ENCODE measurements at places on chromosomes 13 and 19.

GRCh38 chr13:51096131-51096530, 14.9 kb downstream of the C13orf42 start:
- no peak for DNase-seq
- no peaks in the 10 kb centered on the region for H3K27me3 ChIP-seq

DNA sequence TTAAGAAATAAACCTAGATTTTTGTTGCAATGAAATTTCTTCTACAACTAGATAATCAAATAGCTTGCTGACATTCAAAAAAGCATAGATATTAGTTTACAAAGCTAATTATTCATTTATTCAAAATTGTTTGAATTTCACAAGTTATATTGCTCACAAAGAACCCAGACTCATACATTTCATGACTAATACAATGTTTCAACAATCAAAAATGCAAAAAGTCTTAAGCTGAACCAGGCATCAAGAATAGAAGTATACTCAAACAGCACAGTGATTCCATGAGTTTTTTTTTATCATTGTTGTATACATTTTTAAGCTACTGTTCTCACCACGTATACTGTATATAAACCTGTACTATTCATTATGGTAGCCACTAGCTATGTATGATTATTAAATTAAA, 51.0 kb downstream of the DIAPH3 start:
- H3K4me3 ChIP-seq = no peak overlapping the region
- DNase-seq = no peak
- H3K4me1 ChIP-seq = no peaks in the 10 kb centered on the region
- H3K27me3 ChIP-seq = no peaks in the 10 kb centered on the region
- no peak overlapping the region for H3K27ac ChIP-seq

- no peak overlapping the region for H3K4me3 ChIP-seq
- H3K36me3 ChIP-seq = no peaks in the 10 kb centered on the region
- no peaks in the 10 kb centered on the region for H3K4me1 ChIP-seq
- no peak for DNase-seq
These were observed 139.1 kb downstream of the SLC7A1 start for GRCh38 chr13:29456419-29456818.

- DNase-seq = no peak
- H3K27ac ChIP-seq = no peak overlapping the region
- no peak overlapping the region for H3K4me3 ChIP-seq
- no peaks in the 10 kb centered on the region for H3K36me3 ChIP-seq
These were observed 116.3 kb downstream of the RAB20 start for GRCh38 chr13:110445183-110445582.

- H3K27me3 ChIP-seq = no peaks in the 10 kb centered on the region
- H3K27ac ChIP-seq = no peak overlapping the region
- H3K36me3 ChIP-seq = no peaks in the 10 kb centered on the region
- no peak for DNase-seq
These were observed 59.1 kb upstream of the RNF113B start for GRCh38 chr13:98236197-98236596.

- no peaks in the 10 kb centered on the region for H3K36me3 ChIP-seq
- H3K4me3 ChIP-seq = no peak overlapping the region
- H3K27ac ChIP-seq = no peak overlapping the region
- no peaks in the 10 kb centered on the region for H3K4me1 ChIP-seq
- H3K27me3 ChIP-seq = no peaks in the 10 kb centered on the region
These were observed 669.3 kb downstream of the LIG4 start for GRCh38 chr13:107545946-107546502.

DNA sequence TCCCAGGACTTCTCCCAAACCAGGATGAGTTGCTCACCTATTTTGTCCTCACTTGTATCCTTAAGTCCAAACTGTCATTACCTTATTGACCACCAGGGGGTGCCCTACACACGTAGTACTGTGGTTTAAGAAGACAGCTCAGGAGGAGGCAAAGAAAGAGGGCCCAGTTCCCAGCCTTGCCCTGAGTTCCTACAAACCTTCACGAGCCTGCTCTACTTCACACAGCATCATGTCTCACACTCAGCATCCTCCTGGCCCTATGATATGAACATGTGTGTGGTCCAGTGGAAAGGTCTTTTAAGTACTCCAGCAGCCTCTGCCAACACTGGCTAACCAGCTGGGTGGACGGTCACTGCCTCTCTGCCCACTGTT, 8.1 kb upstream of the ZNF784 start:
- peak overlapping the region; percentile 68 for H3K27ac ChIP-seq
- no peaks in the 10 kb centered on the region for H3K27me3 ChIP-seq
- no peaks in the 10 kb centered on the region for H3K36me3 ChIP-seq
- no peaks in the 10 kb centered on the region for H3K4me1 ChIP-seq

DNA sequence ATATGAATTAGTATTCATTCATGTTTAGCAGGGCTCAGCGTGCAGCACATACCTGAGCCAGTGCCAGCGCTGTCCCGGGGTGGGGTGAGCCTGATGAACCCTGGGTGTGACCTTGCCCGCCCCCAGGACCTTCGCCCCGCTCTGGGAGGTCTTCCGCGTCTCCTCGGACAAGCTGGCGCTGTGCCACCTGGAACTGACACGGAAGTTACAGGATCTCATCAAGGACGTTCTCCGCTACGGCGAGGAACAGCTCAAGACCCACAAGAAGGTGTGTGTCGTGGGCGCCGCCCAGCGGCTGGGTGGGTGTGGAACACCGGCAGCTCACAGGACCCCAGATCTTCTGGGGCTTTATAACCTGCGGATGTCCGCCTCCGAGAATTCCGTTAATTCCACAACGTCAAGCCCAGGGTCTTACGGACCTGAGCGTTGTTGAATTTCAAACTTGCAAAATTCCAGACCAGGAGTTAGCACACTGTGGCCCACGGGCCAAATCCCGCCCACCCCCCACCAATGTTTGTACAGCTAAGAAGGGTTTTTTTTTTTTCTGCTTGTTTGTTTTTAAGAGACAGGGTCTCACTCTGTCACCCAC, 15.4 kb downstream of the FCHO1 start:
- H3K4me3 ChIP-seq = peak overlapping the region; percentile 50
- no peaks in the 10 kb centered on the region for H3K4me1 ChIP-seq
- H3K27me3 ChIP-seq = no peaks in the 10 kb centered on the region
- H3K27ac ChIP-seq = no peak overlapping the region
- peak; percentile 70 for DNase-seq

DNA sequence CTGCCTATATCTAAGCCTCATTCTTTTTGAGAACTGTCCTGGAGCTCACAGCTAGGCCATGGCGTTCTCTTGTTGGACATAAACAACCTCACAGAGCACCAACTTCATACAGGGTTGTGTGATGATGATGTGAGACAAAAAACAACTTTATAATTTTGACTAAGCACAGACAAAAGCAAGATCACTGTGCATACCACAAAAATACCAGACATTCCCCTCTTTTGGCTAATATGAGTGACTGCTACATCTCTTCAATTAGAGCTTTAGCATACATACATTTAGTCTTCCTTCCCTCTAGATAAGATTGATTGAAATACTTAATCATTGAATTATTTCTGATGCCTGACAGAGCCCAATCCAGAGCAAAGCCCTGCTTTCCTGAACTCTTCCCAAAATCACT, 8.3 kb downstream of the MAB21L1 start:
- no peak for DNase-seq
- peaks cover 7% of the 10 kb centered on the region for H3K27me3 ChIP-seq
- no peak overlapping the region for H3K27ac ChIP-seq
- no peaks in the 10 kb centered on the region for H3K4me1 ChIP-seq

- H3K36me3 ChIP-seq = no peaks in the 10 kb centered on the region
- H3K4me1 ChIP-seq = no peaks in the 10 kb centered on the region
- no peak overlapping the region for H3K4me3 ChIP-seq
- H3K27ac ChIP-seq = no peak overlapping the region
- no peaks in the 10 kb centered on the region for H3K27me3 ChIP-seq
These were observed 86.2 kb downstream of the IRS2 start for GRCh38 chr13:109700176-109700575.

DNA sequence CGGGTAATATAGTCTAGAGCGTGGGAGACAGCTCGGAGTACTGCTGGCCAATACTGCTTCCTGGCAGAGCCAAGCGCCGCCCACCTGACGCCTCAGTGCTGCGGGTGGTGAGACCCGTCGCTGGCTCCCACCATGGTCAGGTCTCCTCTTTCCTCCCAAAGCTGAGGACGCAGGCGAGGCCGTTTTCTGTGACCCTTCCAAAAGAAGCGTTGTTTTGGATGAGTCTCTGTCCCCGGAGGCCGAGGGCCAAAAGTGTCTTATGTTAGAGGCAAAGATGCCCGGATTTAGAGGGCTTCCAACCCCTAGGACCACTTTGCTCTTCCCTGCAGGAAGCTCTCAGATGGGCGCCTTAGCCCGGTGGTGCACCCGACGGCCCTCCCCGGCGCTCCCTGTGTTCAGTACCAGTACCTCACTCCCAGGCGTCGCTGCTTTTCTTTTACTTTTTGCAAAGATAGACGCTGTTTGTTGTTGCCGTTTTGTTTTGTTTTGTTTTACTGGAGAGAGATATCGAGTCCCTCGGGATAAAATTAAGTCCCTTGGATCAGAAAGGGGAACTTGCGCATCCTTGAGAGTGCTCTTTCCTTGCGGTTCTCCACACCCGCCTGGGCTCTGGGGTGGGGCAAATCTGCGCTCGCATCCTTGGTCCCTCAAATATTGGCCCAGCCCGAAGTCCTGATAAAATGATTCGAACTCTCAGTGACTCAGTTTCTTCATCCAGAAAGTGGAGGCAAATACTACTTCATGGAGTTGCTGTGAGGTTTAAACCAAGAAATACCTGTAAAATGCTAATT, 7.0 kb downstream of the PDX1 start:
- no peaks in the 10 kb centered on the region for H3K27me3 ChIP-seq
- DNase-seq = no peak
- no peaks in the 10 kb centered on the region for H3K36me3 ChIP-seq
- no peaks in the 10 kb centered on the region for H3K4me1 ChIP-seq
- H3K4me3 ChIP-seq = no peak overlapping the region
- no peak overlapping the region for H3K27ac ChIP-seq

GRCh38 chr19:45439569-45440258, 16.0 kb upstream of the ERCC1 start:
- H3K27ac ChIP-seq = peak overlapping the region; percentile 97
- no peaks in the 10 kb centered on the region for H3K4me1 ChIP-seq
- H3K36me3 ChIP-seq = no peaks in the 10 kb centered on the region

DNA sequence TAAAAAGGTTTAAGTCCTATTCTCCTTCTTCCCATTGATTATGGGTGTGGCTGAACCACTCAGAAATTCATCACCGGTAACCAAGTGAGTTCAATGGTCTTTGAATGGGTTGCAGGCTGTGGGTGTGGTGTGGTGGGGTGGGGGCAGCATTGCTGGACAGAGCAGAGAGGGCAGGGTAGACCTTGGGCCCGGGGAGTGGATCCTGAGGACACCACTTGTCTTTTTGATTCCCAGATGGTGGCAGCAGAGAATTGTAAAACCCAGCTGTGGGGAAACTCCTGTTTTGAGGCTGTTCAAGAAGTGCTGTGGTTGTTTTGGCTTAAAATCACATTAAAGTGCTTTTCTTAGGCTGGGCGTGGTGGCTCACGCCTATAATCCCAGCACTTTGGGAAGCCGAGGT, 45.8 kb upstream of the RGCC start:
- DNase-seq = no peak
- H3K4me1 ChIP-seq = no peaks in the 10 kb centered on the region
- no peak overlapping the region for H3K4me3 ChIP-seq
- H3K27me3 ChIP-seq = no peaks in the 10 kb centered on the region
- no peaks in the 10 kb centered on the region for H3K36me3 ChIP-seq
- no peak overlapping the region for H3K27ac ChIP-seq

- no peaks in the 10 kb centered on the region for H3K27me3 ChIP-seq
- H3K4me3 ChIP-seq = no peak overlapping the region
- H3K27ac ChIP-seq = no peak overlapping the region
- H3K4me1 ChIP-seq = no peaks in the 10 kb centered on the region
These were observed 12.3 kb downstream of the TSSK6 start for GRCh38 chr19:19502808-19503602.

DNA sequence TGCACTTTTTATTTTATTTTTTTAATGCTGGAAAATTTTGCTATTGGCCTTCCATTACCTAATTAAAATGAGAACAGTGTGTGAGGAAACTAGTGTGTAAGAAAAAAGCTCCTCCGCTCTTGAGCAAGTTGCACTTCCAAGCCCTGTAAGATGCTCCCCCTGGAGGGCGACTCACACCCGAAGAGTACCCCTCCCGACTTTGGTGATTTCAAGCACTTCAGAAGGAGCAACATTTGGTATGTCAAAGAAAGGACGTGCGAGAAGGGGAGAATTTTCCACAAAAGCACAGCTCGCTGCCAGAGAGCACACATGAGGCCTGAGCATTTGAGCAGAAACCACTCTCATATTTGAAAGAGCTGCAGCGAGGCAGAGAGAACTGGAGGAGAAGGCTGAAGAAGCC, 504.4 kb downstream of the FGF9 start:
- no peaks in the 10 kb centered on the region for H3K4me1 ChIP-seq
- DNase-seq = no peak
- no peaks in the 10 kb centered on the region for H3K27me3 ChIP-seq
- H3K27ac ChIP-seq = no peak overlapping the region
- no peak overlapping the region for H3K4me3 ChIP-seq
- no peaks in the 10 kb centered on the region for H3K36me3 ChIP-seq

- no peak overlapping the region for H3K27ac ChIP-seq
- H3K36me3 ChIP-seq = no peaks in the 10 kb centered on the region
- no peak for DNase-seq
- H3K4me3 ChIP-seq = no peak overlapping the region
These were observed 8.0 kb upstream of the CCER2 start for GRCh38 chr19:38919837-38920601.

DNA sequence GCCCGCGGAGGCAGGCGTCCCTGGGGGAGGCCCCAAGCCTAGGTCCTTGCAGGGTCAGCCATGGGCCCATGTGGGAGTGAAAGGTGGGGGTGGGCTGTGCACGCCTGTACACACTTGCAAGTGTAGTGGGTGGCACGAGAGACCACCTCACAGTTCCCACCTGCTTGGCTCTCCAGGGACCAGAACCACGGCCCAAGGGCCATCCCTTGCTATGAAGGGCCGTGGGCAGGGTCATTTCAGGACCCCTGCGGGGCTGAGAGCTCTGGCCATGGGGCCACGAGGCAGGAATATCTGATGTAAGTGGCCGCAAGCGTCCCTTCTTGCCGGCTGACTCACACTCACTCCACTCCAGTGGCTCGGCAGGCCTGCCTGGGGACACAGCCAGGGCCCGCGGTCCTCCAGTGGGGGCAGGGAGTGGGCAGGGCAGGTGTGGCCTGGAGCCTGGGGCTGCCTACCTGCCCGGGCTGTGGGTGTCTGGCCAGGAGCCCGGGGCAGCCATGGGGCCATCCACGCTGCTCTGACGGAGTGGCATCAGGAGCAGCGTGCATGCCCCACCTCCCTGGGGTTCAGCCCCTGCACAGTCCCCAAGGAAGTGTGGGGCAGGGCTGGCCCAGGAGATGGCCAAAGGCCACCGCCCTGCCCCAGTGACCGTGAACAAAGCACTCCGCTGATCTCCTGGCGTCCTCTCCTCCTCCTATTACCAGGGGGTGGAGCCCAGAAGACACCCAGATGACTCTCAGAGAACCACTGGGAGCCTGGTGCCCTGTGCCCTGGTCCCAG, 8.6 kb upstream of the MKNK2 start:
- peak; percentile 66 for DNase-seq
- H3K27ac ChIP-seq = peak overlapping the region; percentile 100

- H3K27me3 ChIP-seq = no peaks in the 10 kb centered on the region
- no peak for DNase-seq
- H3K36me3 ChIP-seq = no peaks in the 10 kb centered on the region
These were observed 21.1 kb downstream of the TLE2 start for GRCh38 chr19:3007975-3008374.

GRCh38 chr19:48338802-48339503, 13.6 kb downstream of the EMP3 start:
- no peak overlapping the region for H3K27ac ChIP-seq
- no peak for DNase-seq
- no peaks in the 10 kb centered on the region for H3K27me3 ChIP-seq
- no peak overlapping the region for H3K4me3 ChIP-seq
- H3K36me3 ChIP-seq = no peaks in the 10 kb centered on the region

GRCh38 chr19:21308773-21309172, 20.4 kb downstream of the ZNF708 start:
- no peaks in the 10 kb centered on the region for H3K4me1 ChIP-seq
- no peaks in the 10 kb centered on the region for H3K27me3 ChIP-seq
